ENCODE measurements at places on chromosomes 12 and 14. TPM values are rescaled to one million over a fixed set of nuclear protein-coding genes. Genes with fewer than 3 reads are reported as not detected.

Gene SIX6
- not detected for total RNA-seq

Gene KLRD1
- total RNA-seq: not detected

Gene TMEM30B
- total RNA-seq: 0.10 TPM

Gene TSPAN9
- total RNA-seq: 7.7 TPM

Gene PPFIA2
- total RNA-seq: not detected

Gene CLEC4C
- total RNA-seq: not detected

Gene TMEM229B
- 1.6 TPM for total RNA-seq

GRCh38 chr12:54933376-54933775, 51.2 kb downstream of the TESPA1 start:
- no peak for DNase-seq

GRCh38 chr12:117674313-117674712, 294.5 kb downstream of the KSR2 start:
- DNase-seq: no peak

GRCh38 chr12:101616027-101616494, 21.3 kb downstream of the MYBPC1 start:
- DNase-seq: no peak

DNA sequence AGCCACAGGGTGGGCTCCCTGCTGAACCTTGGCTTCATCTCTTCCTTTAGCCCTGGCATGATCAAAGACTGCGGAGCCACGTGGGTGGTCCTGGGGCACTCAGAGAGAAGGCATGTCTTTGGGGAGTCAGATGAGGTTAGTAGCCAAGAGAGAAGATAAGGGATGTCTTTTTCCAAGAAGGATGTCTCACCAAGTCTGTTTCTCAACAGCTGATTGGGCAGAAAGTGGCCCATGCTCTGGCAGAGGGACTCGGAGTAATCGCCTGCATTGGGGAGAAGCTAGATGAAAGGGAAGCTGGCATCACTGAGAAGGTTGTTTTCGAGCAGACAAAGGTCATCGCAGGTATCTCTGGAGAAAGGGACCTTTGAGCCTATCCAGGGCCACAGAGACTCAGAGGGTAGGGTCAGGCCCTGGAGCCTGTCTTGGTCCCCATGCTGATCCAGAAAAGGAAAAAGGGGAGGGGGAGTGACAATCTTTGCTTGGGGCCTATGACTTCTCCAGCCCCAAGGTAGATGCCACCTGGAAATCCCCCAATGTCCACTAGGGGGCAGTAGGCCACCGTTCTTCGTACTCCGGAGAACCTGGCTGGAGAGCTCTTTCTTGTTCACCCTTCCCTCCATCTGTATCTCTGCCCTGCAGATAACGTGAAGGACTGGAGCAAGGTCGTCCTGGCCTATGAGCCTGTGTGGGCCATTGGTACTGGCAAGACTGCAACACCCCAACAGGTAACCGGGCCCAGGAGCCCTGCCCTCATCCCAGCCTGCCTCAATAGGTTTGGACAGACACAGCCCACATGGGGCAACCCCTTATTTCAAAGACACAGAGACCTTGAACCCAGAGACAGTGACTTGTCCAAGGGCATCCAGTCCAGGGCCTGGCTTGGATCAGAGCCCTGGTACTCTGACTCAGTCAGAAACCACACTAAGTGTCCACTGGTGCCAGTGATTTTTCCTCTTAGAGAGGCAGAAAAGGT, 2.0 kb downstream of the TPI1 start:
- no peak for DNase-seq

GRCh38 chr14:76531821-76532318, 155.9 kb downstream of the ESRRB start:
- no peak for DNase-seq

DNA sequence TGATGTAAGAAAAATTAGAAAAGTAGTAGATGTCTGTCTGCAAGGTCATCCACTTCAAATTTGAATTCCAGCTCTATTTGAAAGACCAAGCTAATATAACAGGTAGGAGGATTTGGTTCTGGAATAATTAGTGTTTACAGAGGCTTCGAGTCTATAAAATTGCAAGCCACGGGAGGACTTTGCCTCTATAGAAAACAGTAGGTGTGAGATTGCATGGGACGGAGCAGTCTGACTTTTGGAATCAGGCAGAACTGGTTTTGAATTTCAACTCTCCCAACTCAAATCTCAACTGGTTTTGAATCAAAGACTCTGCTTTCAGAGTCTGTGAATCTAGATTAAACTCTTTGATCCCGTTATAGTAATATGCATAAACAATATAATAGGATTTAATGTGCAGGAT, 82.4 kb downstream of the PIK3C2G start:
- DNase-seq: no peak

- no peak for DNase-seq
Measured at GRCh38 chr12:91885851-91886731, 259.6 kb downstream of the BTG1 start.

DNA sequence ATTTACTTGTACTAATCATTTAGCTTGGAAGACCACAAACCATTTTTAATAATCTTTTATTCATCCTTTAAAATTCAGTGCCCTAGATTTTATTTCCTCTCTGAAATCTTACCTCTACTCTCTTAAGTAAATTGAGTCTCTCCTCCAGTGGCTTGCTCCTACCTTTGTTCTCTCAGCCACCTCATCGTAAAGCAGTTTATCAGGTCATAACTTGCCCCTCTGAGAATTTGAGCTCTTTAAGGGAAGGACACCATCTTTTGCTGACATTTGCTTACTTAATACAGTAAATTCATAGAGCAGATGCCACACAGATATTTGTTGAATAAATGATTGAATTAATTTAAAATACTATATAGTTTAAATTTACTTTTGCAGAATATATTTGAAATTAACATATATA, 794.3 kb downstream of the C12orf50 start:
- DNase-seq: no peak

DNA sequence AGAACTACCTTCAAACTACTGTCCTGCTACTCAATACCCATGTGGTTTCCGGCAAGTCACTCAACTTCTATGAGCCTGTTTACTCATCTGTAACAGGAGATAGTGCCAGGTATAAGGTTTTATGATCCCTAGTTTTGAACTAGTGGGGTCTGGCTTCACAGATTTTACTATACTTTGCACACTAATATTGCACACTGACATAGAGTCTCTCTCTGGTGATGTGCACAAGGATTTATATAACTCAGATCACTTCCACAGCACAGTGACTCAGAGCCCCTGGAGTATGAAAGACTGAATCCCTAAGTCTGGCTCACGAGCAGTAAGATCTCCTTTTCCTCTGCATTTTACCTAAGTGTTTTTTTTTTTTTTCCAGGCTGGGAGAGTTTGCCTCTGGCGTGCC, 69.7 kb upstream of the SLC38A2 start:
- DNase-seq: no peak

GRCh38 chr14:28877923-28878322, 111.3 kb downstream of the FOXG1 start:
- no peak for DNase-seq

GRCh38 chr12:34604227-34604626, 581.9 kb downstream of the ALG10 start:
- no peak for DNase-seq

DNA sequence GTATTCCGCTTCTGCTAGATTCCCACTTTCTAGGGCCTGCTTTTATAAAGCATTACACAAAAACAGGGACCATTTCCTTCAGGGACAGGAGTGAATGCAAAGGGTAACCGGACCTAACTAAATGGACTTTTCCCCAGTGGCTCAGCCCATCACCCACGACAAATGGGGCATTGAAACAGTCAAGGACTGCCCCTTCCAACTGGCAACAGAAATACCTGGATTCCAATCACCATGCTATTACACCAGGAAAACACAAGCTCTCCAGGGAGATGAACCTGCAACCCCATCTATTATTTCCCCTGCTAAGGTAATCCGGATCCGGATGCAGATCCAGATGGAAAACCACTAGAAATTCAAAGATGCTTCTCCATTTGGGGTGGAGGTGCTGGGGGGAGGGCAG, 1.0 kb downstream of the MPHOSPH9 start:
- DNase-seq: no peak

DNA sequence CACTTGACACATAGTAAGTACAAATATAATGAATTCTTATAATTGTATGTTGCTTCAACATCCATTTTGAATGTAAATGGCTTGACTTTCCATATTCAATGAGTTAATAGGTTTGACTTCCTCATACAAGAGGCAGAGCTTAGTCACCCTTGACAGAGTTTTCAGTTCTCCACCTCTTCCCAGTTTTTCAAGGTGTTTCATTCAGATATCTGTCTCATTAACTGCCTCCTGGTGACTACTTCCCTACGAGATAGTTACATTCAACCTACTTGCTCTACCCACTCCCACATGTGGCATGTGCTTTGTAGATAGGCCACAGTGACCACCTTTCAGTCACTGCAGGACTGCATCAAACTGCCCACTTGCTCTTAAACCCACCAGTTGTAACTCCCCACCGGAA, 60.0 kb downstream of the MYF5 start:
- no peak for DNase-seq

DNA sequence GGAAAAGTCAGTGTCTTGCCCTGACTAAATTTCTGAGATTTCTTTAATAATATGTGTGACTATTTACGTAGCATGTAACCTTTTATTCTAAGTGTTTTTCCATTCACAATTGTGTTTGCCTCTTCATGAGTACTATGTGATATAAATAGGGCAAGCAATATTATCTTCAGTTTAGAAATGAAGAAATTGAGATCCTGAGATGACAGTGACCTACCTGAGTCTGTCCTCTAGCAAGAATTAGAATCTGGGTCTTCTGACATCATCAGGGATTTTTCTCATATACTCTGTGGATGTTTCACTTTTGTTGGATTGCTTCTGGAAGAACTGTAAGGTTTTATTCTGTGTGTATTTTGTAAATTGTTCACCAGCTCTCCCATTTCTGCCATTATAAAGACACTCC, 35.0 kb downstream of the TMTC2 start:
- DNase-seq: no peak

GRCh38 chr14:106062502-106063272, 536.3 kb downstream of the TMEM121 start:
- DNase-seq: no peak

DNA sequence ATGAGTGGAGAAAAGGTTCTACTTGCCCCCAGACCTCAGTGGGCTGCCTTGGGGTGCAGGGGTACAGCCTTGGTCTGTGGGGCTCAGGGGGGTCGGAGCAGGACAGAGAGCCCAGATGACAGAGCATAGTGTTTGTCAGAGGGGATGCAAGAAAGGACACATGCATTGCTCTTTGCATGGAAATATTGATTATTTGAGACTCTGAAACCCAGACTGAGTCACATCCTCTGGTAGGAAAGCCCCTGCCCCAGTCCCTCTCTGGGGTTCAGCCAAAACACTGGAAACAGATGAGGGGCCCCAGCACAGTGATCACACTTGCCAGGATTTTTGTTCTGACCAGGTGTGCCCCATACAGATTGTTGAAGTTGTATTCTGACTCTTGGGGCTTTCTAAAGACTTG, 1094.4 kb downstream of the BCL11B start:
- DNase-seq: no peak

DNA sequence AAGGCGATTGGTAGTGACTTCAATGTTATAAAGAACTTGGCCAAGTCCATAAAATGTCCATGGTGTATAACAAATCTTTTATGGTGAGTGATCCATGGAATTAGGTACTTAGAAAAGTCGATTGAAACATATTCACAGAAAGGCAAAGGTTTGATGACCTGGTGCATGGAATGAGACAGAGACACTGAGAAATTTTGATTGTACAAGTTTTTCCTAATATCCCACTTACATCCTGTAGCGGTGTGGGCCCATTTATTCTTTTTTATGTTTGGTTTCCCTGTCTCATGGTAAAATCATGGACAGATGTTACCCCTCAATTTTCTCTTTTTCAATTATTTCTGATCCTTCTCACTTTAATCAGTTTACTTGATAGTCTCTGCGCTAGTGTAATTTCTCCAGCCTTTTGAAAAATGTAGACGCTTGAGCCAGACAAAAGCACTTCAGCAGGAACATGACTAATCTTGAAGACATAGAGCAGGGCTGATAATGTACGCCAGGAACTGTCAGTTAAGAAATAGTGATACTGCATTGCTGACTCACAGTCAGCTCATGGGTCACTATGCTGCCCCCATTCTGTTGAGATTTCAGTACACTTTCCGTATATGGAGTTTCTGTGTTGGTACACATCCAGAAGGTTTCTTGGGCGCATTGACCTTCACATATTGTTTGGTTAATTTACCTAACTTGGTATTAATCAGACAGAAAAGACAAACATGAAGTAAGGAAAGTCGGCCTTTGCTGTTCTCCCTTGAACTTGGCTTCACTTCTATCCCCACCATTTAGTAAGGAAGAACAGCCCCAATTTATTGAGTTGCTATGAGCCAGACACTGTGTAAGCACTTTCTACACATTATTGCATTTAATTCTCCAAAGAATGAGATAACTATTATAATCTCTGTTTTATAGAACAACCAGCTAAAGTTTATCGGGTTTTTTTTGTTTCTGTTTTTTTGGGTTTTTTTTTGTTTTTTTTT, 841.7 kb downstream of the DIO2 start:
- no peak for DNase-seq

DNA sequence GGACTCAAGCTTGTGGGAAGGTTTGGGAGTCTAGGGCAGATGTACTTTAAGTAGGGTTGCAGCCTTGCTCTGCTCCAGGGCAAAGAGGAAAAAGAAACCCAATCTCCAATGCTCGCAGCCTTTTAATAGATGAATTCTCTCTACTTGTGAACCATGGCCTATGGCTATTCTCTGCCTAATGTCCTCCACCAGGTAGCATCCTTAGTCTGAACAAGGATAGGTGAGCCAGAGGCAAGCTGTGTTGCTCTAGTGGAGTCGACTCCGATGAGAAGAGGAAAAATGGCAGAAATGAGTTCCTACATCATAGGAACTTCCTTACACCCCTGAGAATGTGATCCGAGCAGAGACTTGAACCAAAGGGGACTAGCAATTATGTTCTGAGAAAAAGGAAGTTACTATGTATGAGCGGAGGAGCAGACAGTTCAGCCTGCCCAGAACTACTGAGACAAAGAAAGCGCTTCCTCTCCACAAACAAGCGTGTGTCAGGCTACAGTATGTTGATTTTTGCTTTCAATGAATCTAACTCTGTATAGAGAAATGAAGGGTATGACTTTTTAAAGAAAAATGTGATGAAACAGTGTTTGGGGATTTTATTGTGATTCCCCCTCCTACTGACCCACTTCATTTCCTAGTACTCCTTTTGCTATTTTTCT, 153.6 kb upstream of the ARID2 start:
- no peak for DNase-seq

- no peak for DNase-seq
Measured at GRCh38 chr14:88733121-88733520, 59.6 kb downstream of the EML5 start.

- DNase-seq: no peak
Measured at GRCh38 chr12:66131067-66131688, 628 bp upstream of the LLPH start.

DNA sequence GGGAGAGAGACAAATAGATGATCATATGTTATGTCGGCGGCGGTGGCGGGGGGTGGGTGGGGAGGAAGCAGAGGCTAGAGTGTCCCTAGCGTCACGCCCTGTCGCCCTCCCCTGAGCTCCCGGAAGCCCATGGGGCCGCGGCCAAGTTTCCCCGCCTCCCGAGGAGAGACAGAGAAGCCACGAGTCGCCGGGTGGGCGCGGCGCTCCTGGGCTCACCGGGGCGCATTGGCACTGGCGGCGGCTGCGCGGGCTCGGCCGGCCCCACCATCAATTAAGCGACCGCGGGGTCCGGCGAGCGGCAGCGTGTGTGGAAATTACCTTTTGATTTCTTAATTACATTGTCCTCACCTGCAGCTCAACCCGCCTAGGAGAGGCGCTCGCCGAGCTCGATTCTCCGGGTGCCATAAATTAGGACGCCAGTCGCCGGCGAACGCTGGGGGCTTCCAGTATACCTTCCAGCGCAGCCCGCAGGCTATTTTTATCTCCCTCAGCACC, 119.9 kb upstream of the LHX5 start:
- no peak for DNase-seq

GRCh38 chr12:34404377-34405285, 382.3 kb downstream of the ALG10 start:
- no peak for DNase-seq

Measured in Panc1 (cell line).